Cortex of kidney (tissue), 1 donor: ENCODE measurements at places on chromosomes 7 and 10.

- no peak for DNase-seq
Observed at GRCh38 chr7:65429642-65430343, 56.1 kb downstream of the ZNF92 start.

DNA sequence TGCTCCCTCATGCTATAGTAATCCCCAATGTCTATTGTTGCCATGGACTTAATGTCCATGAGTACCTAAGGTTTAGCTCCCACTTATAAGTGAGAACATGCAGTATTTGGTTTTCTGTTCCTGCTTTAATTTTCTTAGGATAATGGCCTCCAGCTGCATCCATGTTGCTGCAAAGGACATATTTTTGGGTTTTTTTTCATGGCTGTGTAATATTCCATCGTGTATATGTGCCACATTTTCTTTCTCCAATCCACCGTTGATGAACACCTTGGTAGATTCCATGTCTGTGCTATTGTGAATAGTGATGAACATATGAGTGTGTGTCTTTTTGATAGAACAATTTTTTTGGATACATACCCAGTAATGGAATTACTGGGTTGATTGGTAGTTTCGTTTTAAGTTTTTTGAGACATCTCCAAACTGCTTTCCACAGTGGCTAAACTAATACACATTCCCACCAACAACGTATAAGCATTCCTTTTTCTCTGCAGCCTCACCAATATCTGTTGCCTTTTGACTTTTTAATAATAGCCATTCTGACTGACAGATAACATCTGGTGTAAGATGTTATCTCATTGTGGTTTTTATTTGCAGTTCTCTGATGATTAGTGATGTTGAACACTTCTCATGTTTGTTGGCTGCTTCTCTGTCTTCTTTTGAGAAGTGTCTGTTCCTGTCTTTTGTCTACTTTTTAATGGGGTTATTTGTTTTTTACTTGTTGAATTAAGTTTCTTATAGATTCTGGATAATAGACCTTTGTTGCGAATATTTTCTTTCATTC lies 68.8 kb upstream of the IFRD1 start:
- DNase-seq, result no peak

GRCh38 chr7:80937336-80937735 lies 18.5 kb upstream of the SEMA3C start:
- no peak for DNase-seq

DNA sequence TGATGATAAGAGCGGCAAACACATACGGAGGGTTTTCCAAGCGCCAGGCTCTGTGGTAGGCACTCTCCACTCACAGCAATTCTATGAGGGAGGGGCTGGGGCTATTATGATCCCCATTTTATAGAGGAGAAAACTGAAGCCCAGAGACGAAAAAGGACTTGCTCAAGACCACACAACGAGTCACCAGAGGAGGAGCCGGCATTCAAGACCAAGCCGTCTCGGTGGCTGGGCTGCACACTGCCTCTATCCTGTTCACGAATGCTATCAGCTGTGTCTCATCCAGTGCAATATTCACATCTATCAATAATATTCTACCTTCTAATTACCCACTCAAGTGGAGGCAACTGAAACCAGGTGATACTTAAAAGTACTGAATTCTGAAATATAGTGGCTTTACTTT lies 67.8 kb upstream of the NMT2 start:
- DNase-seq, result no peak

DNA sequence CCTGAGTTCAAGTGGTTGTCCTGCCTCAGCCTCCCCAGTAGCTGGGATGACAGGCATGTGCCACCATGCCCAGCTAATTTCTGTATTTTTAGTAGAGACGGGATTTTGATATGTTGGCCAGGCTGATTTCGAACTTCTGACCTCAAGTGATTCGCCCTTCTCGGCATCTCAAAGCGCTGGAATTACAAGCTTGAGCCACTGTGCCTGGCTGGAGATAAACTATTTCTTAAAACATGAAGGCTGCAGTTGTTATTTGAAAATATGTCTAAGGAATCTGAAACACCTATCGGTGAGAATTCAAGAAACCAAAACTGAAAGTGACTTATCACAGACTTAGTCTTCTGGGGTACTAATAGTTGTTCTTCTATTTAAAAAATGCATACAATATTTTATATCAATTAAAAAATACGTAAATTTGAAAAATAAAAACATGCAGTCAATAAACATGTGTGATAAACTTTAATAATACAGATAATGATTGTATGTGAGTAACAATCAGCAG lies 176.9 kb upstream of the PRSS58 start:
- DNase-seq, result no peak

GRCh38 chr7:25792586-25792985 lies 359.4 kb upstream of the NFE2L3 start:
- no peak for DNase-seq

DNA sequence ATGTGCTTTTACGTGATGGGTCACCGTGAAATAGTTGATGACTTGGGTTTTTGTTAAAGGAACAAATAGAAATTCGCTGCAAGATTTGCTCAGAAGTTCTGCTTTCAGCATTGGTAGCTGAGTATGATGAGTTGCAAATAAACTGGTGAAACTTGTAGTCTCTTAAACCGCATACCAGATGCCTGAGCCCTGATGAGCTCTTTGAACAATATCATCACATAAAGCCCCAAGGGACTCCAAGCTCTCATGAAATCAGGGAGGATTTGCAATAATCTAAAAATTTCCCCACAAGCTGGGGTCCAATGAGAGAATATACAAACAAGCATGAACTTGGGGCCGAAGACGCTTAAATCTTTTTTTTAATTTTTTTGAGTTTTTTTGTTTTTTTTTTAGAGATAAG lies 312.4 kb downstream of the CALN1 start:
- DNase-seq, result no peak

DNA sequence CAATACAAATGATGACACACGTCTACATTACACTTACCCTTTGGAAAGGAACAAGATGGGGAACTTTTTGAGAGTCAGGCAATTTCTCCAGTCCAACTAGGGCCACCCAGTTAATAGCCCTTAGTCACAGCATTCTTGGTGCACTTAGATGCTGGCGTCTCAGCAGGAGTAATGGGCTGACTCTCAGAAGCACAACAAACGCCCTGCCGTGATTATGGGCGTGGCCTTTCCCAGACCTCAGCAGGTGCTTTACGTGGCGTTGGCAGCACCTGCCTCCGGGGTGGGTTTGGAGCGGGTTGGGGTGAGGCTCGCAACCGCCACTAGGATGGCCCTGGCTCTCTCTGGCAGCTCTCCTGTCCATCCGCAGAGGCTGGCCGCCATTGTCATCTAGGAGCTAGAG lies 147.6 kb upstream of the SHH start:
- DNase-seq, result no peak
